ENCODE measurements at places on chromosomes 16 and 17.

DNA sequence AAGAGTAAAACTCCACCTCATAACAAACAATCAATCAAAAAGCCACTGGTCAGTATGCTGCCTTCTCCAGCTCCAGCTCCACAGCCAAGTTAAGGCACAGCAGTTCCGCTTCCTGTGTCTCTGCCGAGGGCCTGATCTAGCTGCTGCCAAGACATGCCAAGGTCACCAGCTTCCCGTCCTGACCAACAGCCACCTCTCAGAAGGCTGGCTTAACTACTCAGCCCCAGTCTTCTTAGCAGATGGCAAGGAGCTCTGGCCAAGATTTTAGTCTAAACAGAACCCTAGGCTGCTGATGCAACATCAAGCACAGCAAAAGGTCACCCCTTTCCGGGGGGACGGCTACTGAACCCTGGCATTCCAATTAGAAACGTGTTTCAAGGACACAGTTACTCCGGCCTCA is 17.7 kb upstream of the MNT start:
- H3K36me3 ChIP-seq, result peaks cover 5% of the 10 kb centered on the region
- no peaks in the 10 kb centered on the region for H3K27me3 ChIP-seq
- no peak for DNase-seq
- H3K4me1 ChIP-seq, result no peaks in the 10 kb centered on the region

DNA sequence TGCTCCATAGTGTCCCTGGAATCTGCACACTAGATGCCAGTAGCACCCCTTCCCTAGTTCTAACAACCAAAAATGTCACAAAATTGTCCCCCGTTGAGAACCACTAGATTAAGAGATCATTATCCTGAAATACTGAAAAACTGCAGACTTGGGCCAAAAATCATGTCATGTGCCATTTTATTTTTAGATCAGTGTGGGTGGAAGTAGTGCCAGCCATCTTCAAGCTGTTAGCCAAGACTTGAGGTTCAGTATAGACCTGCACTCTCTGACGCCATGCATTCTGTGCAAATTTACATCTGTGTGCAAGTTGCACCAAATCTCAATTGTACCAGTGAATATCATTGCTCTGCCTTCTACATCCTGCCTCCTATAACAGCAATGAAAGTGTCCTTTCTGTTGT is 31.5 kb upstream of the NOL11 start:
- H3K36me3 ChIP-seq, result no peaks in the 10 kb centered on the region
- peaks cover 2% of the 10 kb centered on the region for H3K4me1 ChIP-seq
- H3K27ac ChIP-seq, result no peak overlapping the region

DNA sequence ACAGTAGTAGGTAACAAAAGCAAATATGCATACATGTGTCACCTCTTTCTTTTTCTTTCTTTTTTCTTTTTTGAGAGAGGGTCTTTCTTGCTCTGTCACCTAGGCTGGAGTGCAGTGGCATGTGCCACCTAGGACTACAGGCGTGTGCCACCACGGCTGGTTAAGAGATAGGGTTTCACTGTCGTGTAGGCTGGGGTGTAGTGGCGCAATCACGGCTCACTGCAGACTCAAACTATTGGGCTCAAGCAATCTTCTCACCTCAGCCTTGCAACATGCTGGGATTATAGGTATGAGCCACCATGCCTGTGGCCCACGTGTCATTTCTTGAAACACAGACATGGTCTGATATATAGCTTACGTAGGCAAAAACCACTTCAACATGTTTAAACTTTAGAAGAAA is 397.7 kb upstream of the PMFBP1 start:
- H3K4me1 ChIP-seq, result no peaks in the 10 kb centered on the region
- no peak overlapping the region for H3K27ac ChIP-seq
- H3K36me3 ChIP-seq, result no peaks in the 10 kb centered on the region
- H3K27me3 ChIP-seq, result no peaks in the 10 kb centered on the region

- no peaks in the 10 kb centered on the region for H3K4me1 ChIP-seq
- H3K27me3 ChIP-seq, result no peaks in the 10 kb centered on the region
- no peak overlapping the region for H3K27ac ChIP-seq
- DNase-seq, result no peak
Observed at GRCh38 chr16:28285649-28286048, 6.7 kb upstream of the SBK1 start.

DNA sequence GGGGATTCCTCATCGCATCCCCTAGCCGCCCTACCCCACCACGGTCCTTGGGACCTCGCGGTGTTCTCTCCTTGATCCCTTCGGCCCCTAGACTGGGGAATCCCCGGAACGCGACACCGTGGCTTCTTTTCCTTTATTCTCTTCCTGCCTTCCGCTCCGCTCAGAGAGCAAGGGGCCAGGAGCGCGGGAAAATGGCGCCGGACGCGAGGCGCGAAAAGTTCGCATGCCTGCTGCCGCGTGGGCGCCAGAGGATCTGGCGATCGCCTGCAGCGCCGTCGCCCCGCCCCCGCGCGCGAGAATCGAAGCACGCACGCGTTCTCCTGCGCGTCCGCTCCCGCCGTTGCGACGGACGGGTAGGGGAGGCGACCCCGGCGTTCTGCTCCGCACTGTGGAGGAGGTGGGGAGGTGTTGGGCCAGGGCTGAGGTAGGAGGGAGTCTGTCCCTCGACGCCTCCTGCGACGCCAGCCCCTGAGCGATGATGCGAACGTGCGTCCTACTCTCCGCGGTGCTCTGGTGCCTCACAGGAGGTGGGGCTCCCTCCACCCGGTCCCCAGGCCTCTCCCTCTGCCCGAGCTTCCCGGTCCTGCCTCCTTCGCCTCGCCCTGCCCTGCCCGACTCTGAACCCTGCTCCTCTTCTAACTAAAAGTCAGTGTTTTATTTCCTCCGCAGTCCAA is at the start of gene ZPBP2:
Gene ZPBP2 (plus strand): TSS at position 323 of the 674 bp plus-strand sequence. CDS start 153 bp downstream, at position 476.
- H3K4me1 ChIP-seq, result peaks cover 60% of the 10 kb centered on the region
- peak; percentile 91 for DNase-seq
- H3K36me3 ChIP-seq, result no peaks in the 10 kb centered on the region

DNA sequence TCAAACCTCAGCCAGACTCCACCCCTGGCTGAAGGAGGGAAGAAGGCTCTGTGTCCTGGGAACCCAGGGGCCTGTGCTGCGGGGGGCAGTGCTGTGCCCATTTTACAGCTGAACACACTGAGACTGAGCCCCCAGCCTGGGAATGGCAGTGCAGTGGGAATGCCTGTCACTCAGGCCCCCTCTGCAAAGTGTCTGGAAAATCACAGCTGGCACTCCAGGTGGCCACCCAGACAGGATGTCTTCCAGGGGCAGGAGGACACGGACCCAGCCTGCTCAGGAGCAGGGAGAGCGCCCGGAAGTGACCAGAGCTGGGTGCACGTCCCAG is 32.6 kb downstream of the ZNF469 start:
- no peak overlapping the region for H3K27ac ChIP-seq
- DNase-seq, result no peak
- no peak overlapping the region for H3K4me3 ChIP-seq
- H3K4me1 ChIP-seq, result no peaks in the 10 kb centered on the region
- no peaks in the 10 kb centered on the region for H3K27me3 ChIP-seq

DNA sequence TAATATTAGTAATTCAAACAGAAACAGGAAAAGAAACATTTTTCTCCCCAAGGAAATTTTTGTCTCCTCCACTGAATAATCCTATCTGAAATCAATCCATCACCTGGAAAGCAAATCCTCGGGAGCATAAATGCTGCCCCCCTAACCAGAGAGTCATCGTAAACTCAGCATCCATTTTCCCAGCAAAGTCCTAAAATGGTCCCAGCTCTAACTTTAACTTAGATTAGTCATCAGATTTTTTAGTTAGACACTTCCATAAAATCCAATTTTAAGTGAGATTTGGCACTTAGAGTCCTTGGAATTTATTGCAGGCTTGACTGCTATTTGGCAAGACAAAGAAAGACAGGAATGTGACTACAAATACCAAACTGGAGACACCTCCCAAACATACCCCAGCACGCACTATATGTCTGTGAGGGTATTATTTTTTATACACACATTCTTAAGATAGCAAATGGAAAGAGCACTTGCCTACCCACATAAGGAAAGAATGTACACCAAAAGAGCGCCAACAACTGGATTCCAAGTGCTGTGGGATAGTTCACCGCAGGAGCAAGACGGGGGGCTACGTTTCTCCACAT is 15.4 kb downstream of the SCO1 start:
- no peak for DNase-seq
- no peak overlapping the region for H3K4me3 ChIP-seq
- no peak overlapping the region for H3K27ac ChIP-seq
- no peaks in the 10 kb centered on the region for H3K27me3 ChIP-seq

GRCh38 chr16:23987443-23987842 is 151.7 kb downstream of the PRKCB start:
- DNase-seq, result peak; percentile 71
- H3K27ac ChIP-seq, result peak overlapping the region; percentile 65
- peaks cover 18% of the 10 kb centered on the region for H3K4me1 ChIP-seq
- no peaks in the 10 kb centered on the region for H3K27me3 ChIP-seq
- peaks cover 51% of the 10 kb centered on the region for H3K36me3 ChIP-seq
- H3K4me3 ChIP-seq, result no peak overlapping the region

- no peak overlapping the region for H3K27ac ChIP-seq
- no peak for DNase-seq
- no peaks in the 10 kb centered on the region for H3K36me3 ChIP-seq
- H3K4me3 ChIP-seq, result no peak overlapping the region
- H3K27me3 ChIP-seq, result no peaks in the 10 kb centered on the region
Observed at GRCh38 chr17:53630638-53631037, 192.1 kb upstream of the KIF2B start.

GRCh38 chr17:11330826-11331225 is 89.8 kb downstream of the SHISA6 start:
- H3K27me3 ChIP-seq, result no peaks in the 10 kb centered on the region
- no peaks in the 10 kb centered on the region for H3K4me1 ChIP-seq
- no peak for DNase-seq
- H3K4me3 ChIP-seq, result no peak overlapping the region
- H3K36me3 ChIP-seq, result no peaks in the 10 kb centered on the region

- no peaks in the 10 kb centered on the region for H3K27me3 ChIP-seq
- DNase-seq, result no peak
- no peak overlapping the region for H3K27ac ChIP-seq
- H3K36me3 ChIP-seq, result no peaks in the 10 kb centered on the region
- no peak overlapping the region for H3K4me3 ChIP-seq
Observed at GRCh38 chr16:22631264-22631663, 120.6 kb downstream of the NPIPB5 start.

DNA sequence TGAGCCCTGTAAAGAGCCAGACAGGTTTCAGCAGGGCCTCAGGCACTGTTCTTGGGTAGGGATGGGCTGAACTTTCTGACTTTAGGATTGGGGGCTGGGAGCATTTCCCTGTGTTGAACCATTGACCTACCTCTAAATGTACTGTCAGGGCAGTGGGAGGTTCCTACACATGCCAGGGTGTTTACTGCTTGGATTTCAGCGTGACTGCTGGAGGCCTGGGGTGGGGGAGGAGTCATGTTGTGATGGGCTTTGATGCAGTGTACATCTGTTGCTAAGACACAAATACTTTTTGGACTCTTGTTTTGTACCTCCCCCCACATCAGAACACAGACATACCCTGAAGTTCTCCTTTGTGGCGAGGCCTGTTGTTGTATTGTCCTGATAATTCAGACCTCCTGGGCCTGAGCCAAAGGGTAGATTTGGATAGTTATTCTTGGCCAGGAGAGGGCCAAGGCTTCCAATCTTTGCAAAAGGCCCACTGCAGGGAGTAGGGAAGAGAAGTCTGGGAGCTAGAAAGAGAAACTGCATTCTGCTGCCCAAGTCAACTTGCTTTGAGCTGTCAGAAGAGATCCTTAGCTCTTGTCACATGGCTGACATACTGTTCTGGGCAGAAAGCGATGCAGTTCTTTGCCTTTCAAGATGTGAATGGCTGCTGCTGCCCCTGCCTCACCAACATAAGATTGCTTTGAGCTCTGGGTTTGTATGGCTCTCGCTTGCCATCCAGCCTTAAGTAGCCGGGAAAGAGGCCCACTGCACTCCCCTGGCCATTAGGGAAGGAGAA is 3.7 kb downstream of the NFE2L1 start:
- H3K27me3 ChIP-seq, result no peaks in the 10 kb centered on the region
- H3K4me1 ChIP-seq, result peaks cover 55% of the 10 kb centered on the region
- H3K4me3 ChIP-seq, result no peak overlapping the region
- H3K27ac ChIP-seq, result no peak overlapping the region

- H3K4me3 ChIP-seq, result no peak overlapping the region
- H3K36me3 ChIP-seq, result no peaks in the 10 kb centered on the region
- H3K27me3 ChIP-seq, result peaks cover 18% of the 10 kb centered on the region
- H3K4me1 ChIP-seq, result no peaks in the 10 kb centered on the region
Observed at GRCh38 chr16:86200722-86201121, 301.8 kb downstream of the IRF8 start.

GRCh38 chr16:12345349-12345748 is 368.8 kb downstream of the SNX29 start:
- H3K4me3 ChIP-seq, result no peak overlapping the region
- no peak for DNase-seq
- no peaks in the 10 kb centered on the region for H3K27me3 ChIP-seq
- peaks cover 22% of the 10 kb centered on the region for H3K4me1 ChIP-seq
- H3K36me3 ChIP-seq, result peaks cover 29% of the 10 kb centered on the region
- no peak overlapping the region for H3K27ac ChIP-seq

DNA sequence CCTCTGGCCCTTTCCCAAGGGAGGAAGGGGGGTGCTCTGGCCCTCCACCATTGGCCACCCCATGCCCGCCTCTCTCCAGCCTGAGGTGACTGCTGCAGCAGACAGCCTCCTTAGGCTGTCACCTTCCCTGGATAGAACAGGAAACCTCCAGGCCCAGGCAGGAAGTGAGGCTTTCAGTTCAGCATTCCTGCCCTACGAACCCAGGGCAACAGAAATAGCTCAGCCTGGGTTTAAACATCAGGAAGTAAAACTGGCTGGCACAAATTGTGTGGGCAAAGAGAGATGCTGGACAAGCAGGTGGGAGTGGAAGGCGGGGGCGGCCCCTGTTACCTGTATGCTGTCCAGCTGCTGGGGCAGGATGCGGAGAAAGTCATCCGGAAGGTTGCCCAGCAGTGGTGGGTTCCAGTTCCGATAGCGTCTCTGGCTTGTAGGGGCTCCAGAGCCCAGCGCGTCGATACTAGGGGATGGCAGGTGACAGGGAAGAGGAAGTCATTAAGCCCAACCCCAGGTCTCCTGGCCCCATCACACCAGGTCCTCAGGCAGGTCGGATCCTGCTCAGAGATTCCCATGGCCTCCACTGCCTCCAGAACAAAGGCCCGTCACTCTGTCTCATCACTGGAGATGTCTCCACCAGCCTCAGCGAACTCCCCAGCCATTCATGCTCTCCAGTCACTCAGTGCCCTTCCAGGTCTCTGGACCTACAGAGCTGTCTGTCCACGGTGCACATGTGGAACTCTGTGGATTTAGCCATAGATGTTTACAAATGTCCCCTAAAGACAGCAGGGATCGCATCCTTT is 23.6 kb upstream of the MRPS23 start:
- H3K4me1 ChIP-seq, result peaks cover 34% of the 10 kb centered on the region
- H3K27ac ChIP-seq, result no peak overlapping the region
- H3K36me3 ChIP-seq, result no peaks in the 10 kb centered on the region
- DNase-seq, result no peak
- H3K4me3 ChIP-seq, result no peak overlapping the region

- DNase-seq, result no peak
- no peaks in the 10 kb centered on the region for H3K36me3 ChIP-seq
- no peaks in the 10 kb centered on the region for H3K27me3 ChIP-seq
- H3K4me3 ChIP-seq, result no peak overlapping the region
- H3K4me1 ChIP-seq, result no peaks in the 10 kb centered on the region
Observed at GRCh38 chr16:48188449-48189102, 32.8 kb upstream of the ABCC12 start.
